Right lung (tissue), 10 donors: ENCODE measurements at places on chromosomes 5 and 9. TPM values are rescaled to one million over a fixed set of nuclear protein-coding genes. Genes with fewer than 3 reads are reported as not detected.

Gene KCNV2
- polyA plus RNA-seq = 0.15 TPM

DNA sequence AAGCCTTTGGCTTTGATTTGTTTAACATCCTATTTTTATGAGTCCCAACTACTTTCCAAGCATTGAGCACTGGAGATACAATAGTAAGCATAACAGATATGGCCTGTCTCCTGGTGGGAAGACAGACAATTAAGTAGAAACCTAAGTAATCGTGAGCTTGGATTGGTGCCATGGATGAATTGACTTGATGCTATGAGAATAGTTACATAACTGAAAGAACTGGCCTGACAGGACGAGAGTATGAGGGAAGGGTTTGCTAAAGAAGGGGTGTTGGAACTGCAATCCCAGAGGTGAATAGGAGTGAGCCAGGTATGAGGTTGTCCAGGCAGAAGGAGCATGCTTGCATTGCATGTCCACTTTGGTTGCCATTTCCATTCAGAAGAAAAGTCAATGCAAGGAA is 52.4 kb downstream of the GPR21 start:
- no peak for DNase-seq

DNA sequence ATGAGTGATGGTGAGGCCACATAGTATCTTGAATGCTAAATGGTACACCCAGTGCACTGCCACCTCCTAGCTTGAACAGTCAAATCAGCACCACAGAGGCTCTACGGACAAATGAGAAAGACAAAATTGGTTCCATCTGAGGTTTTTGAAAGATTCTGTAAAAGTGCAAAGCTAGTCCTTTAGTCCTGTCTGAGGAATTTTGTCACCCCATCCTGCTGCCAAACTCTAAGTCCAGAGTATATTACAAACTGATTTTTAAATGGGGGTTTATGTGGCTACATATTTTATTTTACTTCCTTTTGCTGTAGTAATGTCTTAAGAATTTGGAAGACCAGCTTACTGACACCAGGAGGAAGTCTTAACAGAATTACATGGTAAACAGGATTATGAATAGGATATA is 7.7 kb downstream of the FREM1 start:
- no peak for DNase-seq

DNA sequence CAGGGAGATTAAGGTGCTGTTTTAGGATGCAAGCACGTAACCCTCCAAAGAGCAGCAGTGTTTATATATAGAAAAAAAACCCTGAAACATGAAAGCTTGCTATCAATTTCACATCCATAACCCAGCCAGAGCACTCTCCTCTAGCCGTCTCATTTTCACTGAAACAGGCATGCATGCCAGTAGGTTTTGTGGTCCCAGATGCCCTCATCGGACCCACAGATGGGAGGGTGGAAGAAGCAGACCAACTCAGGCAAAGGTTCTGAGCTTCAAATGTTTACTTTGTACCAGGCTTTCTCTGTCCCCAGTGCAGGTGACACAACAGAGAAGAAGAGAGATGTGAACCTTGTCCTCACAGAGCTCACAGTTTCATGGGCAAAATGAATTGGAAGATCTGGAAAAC is 127.4 kb upstream of the ATP10B start:
- DNase-seq = no peak

Gene GGTA1
- polyA plus RNA-seq = 7.6 TPM
